HCT116 (cell line): ENCODE measurements at places on chromosomes 3 and 15. TPM values are rescaled to one million over a fixed set of nuclear protein-coding genes. Genes with fewer than 3 reads are reported as not detected.

MEGF11 gene
- total RNA-seq: 2.3 TPM

TM6SF1 gene
- not detected for total RNA-seq

ZNF280D gene
- total RNA-seq: 25.3 TPM

OR5K2 gene
- total RNA-seq: not detected

MFGE8 gene
- 70.7 TPM for total RNA-seq

NTRK3 gene
- not detected for total RNA-seq

TMF1 gene
- 27.3 TPM for total RNA-seq

TMEM89 gene
- 0.49 TPM for total RNA-seq

MAPKBP1 gene
- total RNA-seq: 21.3 TPM

DNA sequence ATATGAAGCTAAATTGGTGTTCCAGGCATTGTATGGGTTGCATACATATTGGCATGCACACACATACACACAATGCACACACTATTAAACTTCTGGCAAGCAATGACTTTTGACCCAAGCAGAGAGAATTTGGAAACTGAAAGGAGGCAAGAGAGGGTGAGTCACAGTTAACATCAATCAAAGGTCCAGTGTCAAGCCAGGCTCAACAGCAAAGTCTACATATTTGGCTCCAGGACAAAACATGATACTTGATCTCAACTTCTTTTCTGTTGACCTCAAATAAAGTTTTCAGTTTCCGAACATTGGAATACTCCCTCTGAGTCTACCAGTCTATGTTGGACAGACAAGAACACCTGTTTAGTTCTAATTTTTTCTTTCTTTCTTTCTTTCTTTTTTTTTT is 28.3 kb downstream of the IL12A start:
- no peak for DNase-seq
- peaks cover 5% of the 10 kb centered on the region; the same call in 1 of the 2 replicates for H3K27me3 ChIP-seq
- H3K4me1 ChIP-seq: peaks cover 5% of the 10 kb centered on the region; the same call in 1 of the 2 replicates
- H3K36me3 ChIP-seq: no peaks in the 10 kb centered on the region
- H3K4me3 ChIP-seq: no peak overlapping the region

- no peak overlapping the region for H3K27ac ChIP-seq
- H3K4me3 ChIP-seq: no peak overlapping the region
- DNase-seq: no peak
- no peaks in the 10 kb centered on the region for H3K36me3 ChIP-seq
- peaks cover 14% of the 10 kb centered on the region; the same call in 1 of the 2 replicates for H3K27me3 ChIP-seq
Measured at GRCh38 chr3:10775828-10776227, 40.2 kb upstream of the SLC6A11 start.

GRCh38 chr3:71180524-71180923 is 403.0 kb downstream of the FOXP1 start:
- H3K27me3 ChIP-seq: no peaks in the 10 kb centered on the region
- no peak overlapping the region for H3K27ac ChIP-seq

DNA sequence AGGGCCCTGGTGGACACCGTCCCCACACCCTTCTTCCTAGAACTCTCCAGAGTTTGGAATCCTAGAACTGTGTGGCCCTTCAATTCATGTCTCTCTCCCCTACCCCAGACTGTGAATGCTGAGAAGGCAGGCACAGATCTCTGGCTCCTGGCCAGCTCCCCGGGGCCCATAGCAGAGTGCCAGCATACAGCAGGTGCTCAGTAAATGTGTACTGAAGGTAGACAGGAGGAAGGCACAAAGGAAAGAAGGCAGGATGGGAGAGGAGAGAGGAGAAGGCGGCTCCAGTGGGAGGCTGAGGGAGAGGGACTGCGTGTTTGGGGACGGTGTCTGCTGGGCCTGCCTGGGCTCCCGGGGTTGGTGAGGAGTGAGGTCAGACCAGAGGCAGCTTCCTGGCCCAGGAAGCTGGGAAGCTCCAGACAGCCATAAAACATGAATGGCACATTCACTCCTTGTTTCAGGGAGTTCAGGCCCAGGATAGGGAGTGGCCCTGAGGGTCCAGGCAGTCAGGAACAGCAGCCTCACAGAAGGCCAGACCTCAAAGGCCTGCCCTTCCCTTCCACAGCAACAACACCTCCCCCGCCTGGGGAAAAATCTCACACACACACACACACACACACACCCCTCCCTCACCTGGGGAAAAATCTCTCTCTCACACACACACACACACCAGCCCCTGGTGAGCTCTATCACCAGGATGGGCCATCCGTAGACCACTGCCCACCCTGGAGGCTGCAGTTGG is 137.1 kb upstream of the PRR20G start:
- no peak overlapping the region for H3K27ac ChIP-seq
- H3K36me3 ChIP-seq: no peaks in the 10 kb centered on the region
- no peak overlapping the region for H3K4me3 ChIP-seq
- H3K27me3 ChIP-seq: peaks cover 9% of the 10 kb centered on the region; the same call in 1 of the 2 replicates
- no peak for DNase-seq

DNA sequence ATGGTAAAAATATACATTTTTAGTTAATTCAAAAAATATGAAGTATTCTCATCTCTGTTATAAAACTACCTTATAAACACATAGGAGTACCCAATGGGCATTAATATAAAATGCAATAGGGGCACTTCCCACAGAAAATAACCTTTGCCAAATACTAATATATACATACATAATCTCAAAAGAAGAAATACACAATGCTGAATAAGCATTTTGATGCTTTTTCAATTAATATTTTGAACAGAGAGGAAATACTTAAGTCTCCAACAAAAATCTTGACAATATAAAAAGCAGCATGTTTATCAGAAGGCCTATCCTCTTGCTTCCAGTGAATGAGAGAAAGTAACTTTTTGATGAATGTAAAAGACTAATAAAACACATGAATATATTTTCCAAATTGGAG is 110.7 kb downstream of the ROBO1 start:
- no peak overlapping the region for H3K4me3 ChIP-seq
- DNase-seq: no peak
- no peaks in the 10 kb centered on the region for H3K36me3 ChIP-seq
- no peaks in the 10 kb centered on the region for H3K4me1 ChIP-seq
- no peaks in the 10 kb centered on the region for H3K27me3 ChIP-seq

DNA sequence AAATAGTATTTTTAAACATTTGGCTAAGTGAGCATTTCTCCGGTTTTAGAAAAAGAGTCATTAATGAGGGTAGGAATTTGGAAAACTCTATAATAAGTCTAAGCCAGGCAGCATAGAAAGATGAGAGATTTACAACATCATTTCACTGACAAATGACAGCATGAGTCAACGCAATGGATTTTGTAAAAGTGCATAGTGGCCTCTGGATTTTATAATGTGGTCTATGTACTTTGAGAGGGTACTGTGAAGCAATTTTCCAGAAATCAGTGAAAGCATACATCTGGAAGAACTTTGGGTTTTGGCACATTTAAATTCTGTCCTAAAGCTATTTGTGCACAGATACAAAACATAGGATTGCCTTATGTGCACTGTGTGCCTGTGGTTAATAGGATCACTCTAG is 130.8 kb upstream of the CCNL1 start:
- DNase-seq: no peak
- no peaks in the 10 kb centered on the region for H3K4me1 ChIP-seq
- H3K27me3 ChIP-seq: no peaks in the 10 kb centered on the region
- no peak overlapping the region for H3K27ac ChIP-seq
- no peak overlapping the region for H3K4me3 ChIP-seq

DNA sequence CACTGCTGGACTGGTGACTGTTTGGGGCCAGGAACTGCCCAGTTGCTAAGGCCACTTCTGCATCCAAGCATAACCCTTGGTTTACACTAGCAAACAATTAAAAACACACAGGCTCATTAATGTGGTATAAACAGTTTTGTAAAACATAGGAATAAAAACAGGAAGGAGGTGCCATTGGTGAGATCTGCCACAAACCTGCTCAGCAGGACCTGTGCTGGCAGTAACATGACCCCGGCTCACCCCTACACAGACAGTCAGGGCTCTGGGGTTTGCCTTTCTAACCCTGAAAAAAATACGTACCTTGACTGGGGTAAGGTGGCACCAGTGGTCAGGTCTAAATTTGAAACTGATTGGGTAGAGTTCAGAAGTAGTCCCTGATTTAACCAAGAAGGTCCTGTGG is 76.2 kb downstream of the ATP1B3 start:
- DNase-seq: no peak
- H3K4me3 ChIP-seq: no peak overlapping the region
- no peak overlapping the region for H3K27ac ChIP-seq
- no peaks in the 10 kb centered on the region for H3K27me3 ChIP-seq
- H3K4me1 ChIP-seq: no peaks in the 10 kb centered on the region

DNA sequence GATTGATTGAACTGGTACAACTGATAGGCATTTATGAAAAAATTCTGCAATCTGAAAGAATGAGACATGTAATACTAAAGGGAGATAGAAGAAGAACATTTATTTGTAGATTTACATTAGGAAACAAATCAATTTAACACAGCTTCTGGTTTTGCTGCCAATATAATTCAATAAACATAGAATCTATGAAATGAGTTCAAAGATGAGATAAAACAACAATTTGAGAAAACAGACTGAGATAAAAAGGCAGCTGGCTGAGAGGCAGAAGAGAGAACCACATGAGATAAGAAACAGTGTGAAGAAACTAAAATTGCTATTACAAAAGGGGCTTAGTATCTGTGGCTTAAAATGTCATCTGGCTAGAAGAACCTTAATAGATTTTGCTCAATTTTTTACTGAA is 176.6 kb downstream of the PYDC2 start:
- H3K27me3 ChIP-seq: no peaks in the 10 kb centered on the region
- no peak overlapping the region for H3K4me3 ChIP-seq
- H3K36me3 ChIP-seq: no peaks in the 10 kb centered on the region
- H3K4me1 ChIP-seq: no peaks in the 10 kb centered on the region
- H3K27ac ChIP-seq: no peak overlapping the region

- H3K27ac ChIP-seq: no peak overlapping the region
- DNase-seq: no peak
- H3K4me1 ChIP-seq: no peaks in the 10 kb centered on the region
- H3K36me3 ChIP-seq: no peaks in the 10 kb centered on the region
- H3K4me3 ChIP-seq: no peak overlapping the region
- peaks cover 8% of the 10 kb centered on the region for H3K27me3 ChIP-seq
Measured at GRCh38 chr3:62316525-62316924, 56.8 kb downstream of the FEZF2 start.

GRCh38 chr15:26126819-26127387 is 263.8 kb upstream of the ATP10A start:
- H3K4me3 ChIP-seq: no peak overlapping the region
- H3K4me1 ChIP-seq: no peaks in the 10 kb centered on the region
- no peaks in the 10 kb centered on the region for H3K36me3 ChIP-seq
- H3K27me3 ChIP-seq: no peaks in the 10 kb centered on the region

DNA sequence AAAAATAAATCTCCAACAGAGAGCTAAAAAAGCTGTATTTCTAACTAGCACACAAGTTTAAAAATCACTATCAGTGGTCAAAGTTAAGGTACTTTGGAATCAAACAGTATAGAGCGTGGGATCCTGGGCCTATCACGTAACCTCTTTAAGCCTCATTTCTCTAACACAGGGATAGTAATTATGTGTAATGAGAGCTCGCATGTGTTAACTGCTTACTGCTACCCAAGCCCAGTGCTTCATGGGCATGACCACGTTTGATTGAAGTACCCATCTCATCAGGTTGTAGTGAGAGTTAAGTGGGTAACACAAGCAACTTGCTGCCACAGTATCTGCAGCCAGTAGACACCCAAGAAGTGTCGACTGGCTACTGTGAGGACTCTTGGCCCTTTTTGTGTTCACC is 28.2 kb upstream of the NOX5 start:
- DNase-seq: no peak
- no peaks in the 10 kb centered on the region for H3K27me3 ChIP-seq
- H3K4me3 ChIP-seq: no peak overlapping the region
- H3K4me1 ChIP-seq: no peaks in the 10 kb centered on the region
- H3K27ac ChIP-seq: no peak overlapping the region

- peaks cover 8% of the 10 kb centered on the region; the same call in 1 of the 2 replicates for H3K27me3 ChIP-seq
- no peak for DNase-seq
- no peak overlapping the region for H3K4me3 ChIP-seq
- H3K27ac ChIP-seq: no peak overlapping the region
Measured at GRCh38 chr3:27089068-27089467, 280.1 kb downstream of the NEK10 start.
